BJ (cell line): ENCODE measurements at places on chromosomes 7 and 10.
A peak's percentile ranks its signal among the peaks of the same experiment; 100 is the strongest.

- no peak for DNase-seq
Measured at GRCh38 chr7:99987846-99988245, 12.0 kb upstream of the AZGP1 start.

GRCh38 chr10:106925191-106925590, 239.3 kb downstream of the SORCS1 start:
- DNase-seq = no peak

GRCh38 chr10:132570771-132571649, 33.4 kb downstream of the INPP5A start:
- no peak for DNase-seq

DNA sequence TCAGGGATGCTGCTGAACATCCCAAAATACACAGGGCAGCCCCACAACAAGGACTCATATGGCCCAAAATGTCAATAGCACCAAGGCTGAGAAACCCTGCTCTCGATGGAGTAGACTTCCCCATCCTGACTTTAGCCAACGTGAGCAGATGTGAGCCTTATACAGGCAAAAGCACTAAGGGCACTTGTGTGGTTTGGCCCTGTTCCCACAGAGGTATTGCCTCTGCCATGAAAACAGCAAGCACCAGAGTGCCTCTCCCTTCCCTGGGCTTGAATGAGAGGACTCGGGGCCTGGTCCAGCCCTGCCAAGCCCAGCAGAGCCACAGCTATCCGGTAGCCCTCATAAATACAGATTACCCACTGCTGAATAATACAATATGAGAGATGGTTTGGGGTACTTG, 47.5 kb downstream of the ACSM6 start:
- DNase-seq = no peak

GRCh38 chr7:8261711-8262695, at the start of gene ICA1:
TSS of gene ICA1 (minus strand) at chr7:8262167. CDS start at chr7:8235926, 26,241 bp downstream.
- no peak for DNase-seq

DNA sequence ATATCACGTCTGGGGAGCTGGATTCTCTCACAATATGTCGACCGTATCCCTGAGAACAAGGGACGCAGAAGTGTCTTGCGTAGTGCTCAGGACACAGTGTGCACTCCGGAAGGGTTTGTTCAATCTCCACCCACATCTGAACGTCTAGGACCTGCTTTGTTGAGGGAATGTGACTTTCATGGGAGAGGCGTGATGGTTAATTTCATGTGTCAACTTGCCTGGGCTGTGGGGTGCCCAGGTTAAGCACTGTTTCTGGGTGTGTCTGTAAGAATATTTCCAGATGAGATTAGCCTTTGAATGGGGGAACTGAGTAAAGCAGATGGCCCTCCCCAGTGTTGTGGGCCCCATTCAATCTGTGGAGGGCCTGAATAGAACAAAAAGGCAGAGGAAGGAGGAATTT, 80.4 kb upstream of the SFMBT2 start:
- no peak for DNase-seq

- no peak for DNase-seq
Measured at GRCh38 chr7:74449809-74450397, 3.8 kb upstream of the GTF2IRD1 start.

DNA sequence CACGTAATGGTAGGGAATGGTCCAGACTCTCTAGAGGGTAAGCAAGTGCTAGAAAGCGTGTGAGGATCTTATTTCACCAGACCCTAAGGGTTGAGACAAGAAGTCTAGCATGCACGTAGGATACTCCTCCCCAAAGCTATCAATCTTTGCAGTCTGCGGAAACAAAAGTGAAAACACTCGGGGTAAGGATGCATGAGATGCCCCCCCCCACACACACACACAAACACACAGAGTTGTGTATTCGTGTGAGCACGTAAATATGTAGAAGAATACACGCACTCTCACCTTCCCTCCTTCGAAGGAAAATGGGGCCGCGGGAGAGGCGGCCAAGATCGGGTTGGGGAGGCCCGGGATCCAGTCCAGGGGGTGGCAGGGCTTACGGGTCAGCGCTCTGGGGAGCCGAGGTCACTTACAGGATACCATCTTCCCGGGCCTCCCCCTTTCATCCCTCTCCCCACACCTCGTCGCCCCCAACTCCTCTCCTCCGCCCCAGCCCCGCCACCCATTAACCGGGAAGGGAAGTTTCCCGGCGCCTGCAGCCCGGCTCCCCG, 455 bp downstream of the CUL2 start:
- no peak for DNase-seq

DNA sequence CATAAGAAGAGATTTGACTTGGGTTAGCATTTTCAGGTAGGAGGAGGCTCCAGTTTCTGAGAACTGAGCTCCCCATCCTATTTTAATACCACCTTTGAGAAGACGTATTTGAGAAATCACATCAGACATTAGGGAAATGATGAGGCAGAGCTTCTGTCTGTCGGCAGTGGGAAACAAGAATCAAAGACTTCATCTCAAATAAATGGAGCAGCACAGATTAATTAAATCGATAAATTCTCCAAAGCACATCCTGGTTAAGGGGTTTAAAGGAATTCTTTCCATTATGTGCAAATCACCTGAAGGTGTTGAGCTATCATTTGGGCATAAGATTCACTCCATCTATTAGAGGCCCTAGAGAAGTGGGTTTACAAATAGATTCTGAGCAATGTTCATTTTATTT, 7.6 kb downstream of the ADARB2 start:
- no peak for DNase-seq

DNA sequence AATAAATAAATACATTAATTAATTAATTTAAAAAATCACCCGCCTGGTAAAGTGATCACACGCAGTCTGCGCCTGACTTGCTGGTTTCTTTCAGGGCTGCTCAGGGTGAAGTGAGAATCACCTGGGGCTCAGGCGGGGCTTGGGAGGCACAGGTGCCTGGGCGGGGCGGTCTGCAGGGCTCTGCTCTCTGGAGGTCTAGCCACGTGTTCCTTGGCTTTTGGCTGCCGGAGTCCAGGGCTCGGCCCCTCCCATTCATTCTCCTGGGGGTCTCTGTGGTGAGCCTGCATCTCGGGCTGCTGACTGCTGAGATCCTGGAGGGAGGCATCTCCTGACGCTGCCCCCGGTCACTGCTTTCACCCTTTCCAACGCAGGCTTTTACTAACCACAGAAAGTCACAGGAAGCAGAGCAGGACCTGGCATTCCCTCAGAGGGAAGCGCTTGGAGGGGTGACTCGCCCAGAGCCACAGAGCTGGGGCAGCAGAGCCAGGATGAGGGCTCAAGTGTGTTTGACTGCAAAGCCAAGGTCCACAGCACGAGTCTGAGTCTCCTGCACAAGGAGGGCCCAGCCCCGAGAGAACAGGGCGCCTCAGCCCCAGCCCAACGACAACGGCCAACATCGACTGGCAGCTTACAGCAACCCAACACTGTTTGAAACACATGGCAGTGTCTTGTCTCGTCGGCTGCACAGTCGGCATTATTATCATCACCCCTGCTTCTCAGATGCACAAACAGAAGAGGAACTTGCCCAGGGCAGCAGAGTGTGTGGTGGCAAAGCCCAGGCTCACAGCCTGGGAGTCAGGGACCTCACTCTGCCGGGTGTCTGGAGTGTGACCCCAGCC, 22.4 kb upstream of the MNX1 start:
- no peak for DNase-seq

GRCh38 chr10:91798649-91799611, 704 bp downstream of the TNKS2 start:
- DNase-seq = peak; percentile 18

GRCh38 chr7:21526448-21526847, 16.4 kb upstream of the DNAH11 start:
- no peak for DNase-seq

GRCh38 chr7:16411391-16411790, 9.9 kb downstream of the CRPPA start:
- DNase-seq = no peak

GRCh38 chr10:27792216-27792615, 46.6 kb upstream of the MKX start:
- DNase-seq = no peak
